ENCODE measurements at places on chromosomes 16 and 17.

GRCh38 chr17:66228887-66229782, at the start of gene APOH:
Gene APOH, minus strand, starts transcription at chr17:66229415. Its CDS starts 36 bp downstream, at chr17:66229379.
- no peak for DNase-seq

DNA sequence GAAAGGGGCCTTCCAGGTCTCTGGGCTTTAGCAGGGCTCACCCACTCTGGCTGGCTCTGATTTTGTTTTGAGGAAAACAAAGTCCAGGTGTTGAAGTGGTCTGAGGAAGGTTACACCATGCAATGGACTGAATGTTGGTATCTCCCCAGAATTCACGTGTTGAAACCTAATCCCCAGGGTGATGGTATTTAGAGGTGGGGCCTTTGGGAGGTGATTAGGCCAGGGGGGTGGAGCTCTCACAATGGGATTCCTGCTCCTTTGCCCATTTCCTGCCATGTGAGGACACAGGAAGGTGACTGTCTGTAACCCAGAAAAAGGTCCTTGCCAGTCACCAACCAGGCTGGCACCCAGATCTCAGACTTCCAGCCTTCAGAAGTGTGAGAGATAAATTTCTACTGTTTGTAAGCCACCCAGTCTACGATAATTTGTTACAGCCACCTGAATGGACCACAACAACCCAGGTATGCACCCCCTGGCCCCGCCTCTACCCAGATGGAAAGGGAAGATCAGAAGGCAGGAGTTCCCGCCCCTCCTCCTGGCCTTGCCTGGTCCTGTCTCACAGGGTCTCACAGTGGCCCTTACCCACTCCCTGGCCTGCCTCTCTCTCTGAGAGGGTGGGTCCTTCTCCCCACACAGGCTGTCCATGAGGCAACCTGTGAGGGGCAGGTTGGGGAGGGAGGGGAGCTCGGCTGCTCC, 32.0 kb downstream of the LRRC75A start:
- no peak for DNase-seq

- peak; percentile 89 for DNase-seq
Observed at GRCh38 chr17:19753051-19753509, 5.0 kb upstream of the ALDH3A1 start.

DNA sequence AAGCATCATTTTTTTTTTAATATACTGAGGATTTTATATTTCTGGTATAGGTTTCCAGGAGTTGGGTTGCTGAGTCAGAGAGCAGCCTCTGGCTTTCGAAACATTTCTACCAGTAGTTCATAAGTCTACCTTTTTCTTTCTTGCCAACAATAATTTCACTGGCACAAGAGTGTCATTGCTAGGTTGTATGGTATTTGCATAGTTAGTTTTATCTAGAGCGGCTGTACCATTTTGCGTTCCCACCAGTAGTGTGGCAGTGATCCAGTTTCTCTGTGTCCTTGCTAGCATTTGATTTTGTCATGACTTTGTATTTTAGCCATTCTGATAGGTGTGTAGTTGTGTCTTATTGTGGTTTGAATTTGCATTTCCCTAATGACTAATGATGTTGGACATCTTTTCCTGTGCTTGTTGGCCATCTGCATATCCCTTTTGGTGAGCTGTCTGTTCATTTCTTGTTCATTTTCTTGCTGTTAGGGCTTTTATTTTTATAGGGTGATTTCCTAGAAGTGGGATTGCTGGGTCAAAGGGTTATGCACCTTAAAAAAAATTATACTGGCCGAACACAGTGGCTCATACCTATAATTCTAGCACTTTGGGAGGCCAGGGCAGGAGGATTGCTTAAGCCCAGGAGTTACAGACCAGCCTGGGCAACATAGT, 39.9 kb downstream of the SNX29 start:
- DNase-seq, result no peak

GRCh38 chr17:82981141-82981730, 98.2 kb upstream of the METRNL start:
- no peak for DNase-seq

GRCh38 chr17:65984299-65984698, 207.6 kb downstream of the CEP112 start:
- DNase-seq, result no peak

- no peak for DNase-seq
Observed at GRCh38 chr17:62670202-62670821, 42.8 kb downstream of the MRC2 start.

GRCh38 chr17:78865682-78866390, 25.2 kb upstream of the USP36 start:
- DNase-seq, result peak; percentile 87

DNA sequence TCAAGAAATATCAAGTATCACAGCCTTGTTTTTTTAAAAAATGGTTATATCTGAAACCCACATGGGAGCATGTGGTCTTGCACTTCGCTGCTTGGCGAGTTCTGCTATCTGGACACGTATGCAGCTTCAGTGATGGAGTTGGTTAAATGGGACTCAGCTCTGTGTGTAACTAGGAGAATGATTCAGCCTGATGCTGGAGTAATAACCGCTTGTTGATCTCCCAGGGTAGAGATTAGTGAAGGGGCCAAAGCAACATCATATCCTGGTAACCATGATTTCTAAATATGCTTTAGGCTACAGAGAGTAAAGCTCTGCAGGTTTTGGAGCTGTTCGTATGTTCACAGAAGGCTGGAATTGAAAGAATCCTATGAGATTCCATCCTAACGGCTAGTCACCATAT, 63.2 kb downstream of the IQCK start:
- DNase-seq, result no peak

DNA sequence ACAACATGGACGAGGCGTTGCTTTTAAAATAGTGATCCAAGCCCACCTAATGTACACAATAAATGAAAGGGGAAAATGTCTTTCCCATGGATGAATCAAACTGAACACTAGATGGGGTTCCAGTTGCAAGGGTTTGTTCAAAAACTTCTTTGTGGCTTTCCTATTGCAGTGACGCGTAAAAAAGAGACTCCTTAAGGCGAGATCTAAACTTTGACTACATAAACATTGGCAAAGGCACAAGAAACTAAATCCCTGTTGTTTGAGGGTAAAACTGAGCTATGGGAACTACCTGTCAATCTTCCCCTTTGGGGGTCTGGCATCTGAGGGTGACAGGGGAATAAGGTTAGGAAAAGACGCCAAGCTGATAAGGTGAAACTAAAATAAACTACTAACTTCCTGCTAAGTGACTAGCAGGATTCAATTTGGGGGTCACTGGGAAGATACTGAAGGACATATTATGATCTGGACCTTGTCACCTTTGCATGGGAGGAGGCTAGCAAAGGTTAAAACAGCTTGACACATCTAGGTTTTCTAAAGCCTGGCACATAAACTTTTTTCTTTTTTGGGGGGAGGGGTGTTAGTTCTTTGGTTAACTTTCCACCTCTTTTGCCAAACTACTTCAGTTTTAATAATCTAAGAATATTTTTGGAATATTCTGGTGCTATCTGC, 4.7 kb downstream of the SALL1 start:
- DNase-seq, result no peak

GRCh38 chr16:19874851-19875546, 9.6 kb downstream of the GPRC5B start:
- no peak for DNase-seq

DNA sequence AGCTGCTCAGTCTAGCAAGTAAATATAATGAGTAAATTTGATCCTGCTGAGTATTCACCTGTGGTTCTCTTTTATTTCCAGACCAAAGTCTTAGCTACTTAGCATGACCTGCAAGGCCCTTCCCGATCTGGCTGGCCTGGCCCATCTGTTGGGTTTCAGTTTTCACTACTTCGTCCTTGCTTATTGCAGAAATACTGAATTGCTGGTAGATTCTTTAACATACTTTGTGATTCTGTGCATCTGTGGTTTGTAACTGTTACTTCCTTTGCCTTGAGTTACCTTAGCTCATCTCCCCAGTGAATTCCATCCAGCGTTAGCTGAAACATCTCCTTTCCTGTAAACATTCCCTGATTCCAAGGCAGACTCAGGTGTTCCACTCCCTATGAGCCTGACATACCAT, 131.1 kb downstream of the PHKB start:
- DNase-seq, result no peak

DNA sequence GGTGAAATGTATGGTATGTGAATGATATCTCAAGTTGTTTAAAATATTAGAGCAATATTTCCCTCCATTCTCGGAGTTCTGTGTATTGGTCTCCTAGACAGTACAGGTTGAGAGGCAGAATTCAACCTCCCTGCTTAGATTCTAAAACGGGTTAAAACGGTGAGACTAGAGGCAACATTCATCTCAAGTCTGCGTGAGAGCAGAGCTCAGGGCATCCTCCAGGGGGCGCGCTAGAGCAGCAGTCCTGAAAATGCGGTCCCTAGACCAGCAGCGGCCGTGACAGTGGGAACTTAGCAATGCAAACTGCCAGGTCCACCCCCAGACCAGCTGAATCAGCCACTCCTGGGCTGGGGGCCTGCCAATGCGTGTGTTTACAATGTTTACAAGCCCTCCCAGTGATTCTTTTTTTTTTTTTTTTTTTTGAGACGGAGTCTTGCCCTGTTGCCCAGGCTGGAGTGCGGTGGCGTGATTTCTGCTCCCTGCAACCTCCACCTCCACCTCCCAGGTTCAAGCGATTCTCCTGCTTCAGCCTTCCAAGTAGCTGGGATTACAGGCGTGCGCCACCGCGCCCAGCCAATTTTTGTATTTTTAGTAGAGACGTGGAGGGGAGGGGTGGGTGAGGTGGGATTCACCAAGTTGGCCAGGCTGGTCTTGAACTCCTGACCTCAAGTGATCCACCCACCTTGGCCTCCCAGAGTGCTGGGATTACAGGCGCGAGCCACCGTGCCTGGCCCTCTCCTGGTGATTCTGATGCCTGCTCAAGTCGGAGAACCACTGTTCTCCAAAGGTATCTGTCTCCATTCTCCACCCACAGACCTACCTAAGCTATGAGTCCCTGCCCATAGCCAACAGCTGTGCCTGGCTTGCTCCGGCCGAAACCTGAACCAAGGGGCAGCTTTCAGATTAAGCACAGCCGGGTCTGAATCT, 24.2 kb downstream of the KLHL36 start:
- peak; percentile 89 for DNase-seq
